ENCODE measurements at places on chromosomes 7 and 10.

- peak; percentile 15 for DNase-seq
These were observed 5.6 kb upstream of the ZNF518A start for GRCh38 chr10:96124230-96125141.

GRCh38 chr7:78683566-78683965 is 769.9 kb downstream of the MAGI2 start:
- DNase-seq: no peak

DNA sequence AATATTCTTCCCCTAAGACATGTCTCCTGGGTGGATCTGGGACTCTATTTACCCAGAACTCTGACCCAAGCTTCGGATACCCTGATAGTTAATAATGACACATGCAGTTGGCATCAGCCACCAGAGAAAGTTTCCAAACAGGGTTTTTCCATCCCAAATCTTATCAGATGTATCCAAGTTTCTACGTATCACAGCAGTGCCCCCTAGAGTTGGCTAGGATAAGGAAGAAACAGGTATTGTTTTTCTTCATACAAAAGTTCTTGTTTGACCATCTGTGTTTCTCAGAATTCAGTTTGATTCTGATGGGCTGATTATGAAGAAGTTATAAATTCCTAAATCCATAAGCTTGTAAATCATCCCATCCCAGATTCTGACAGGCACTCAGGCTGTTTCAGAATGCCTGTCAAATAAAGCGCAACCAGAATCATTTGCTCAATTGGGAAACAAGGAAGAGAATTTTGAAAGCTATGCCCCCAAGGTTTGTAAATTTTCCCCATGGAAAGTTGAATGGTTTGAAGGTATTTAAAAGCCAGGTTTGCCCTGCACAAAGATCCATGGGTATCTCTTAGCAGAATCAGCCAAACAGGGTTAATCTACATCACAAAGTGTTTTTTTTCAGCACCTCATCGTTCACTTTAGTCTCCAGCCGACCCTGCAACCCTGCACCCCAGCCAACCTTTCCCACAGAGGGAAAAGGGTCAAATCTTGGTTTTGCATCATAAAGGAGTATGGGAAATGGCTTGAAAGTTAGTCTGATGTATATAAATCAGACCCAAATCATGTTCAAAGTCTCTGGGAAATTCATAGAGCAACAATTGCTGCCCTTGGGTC is 47.4 kb downstream of the NRAP start:
- DNase-seq: no peak

DNA sequence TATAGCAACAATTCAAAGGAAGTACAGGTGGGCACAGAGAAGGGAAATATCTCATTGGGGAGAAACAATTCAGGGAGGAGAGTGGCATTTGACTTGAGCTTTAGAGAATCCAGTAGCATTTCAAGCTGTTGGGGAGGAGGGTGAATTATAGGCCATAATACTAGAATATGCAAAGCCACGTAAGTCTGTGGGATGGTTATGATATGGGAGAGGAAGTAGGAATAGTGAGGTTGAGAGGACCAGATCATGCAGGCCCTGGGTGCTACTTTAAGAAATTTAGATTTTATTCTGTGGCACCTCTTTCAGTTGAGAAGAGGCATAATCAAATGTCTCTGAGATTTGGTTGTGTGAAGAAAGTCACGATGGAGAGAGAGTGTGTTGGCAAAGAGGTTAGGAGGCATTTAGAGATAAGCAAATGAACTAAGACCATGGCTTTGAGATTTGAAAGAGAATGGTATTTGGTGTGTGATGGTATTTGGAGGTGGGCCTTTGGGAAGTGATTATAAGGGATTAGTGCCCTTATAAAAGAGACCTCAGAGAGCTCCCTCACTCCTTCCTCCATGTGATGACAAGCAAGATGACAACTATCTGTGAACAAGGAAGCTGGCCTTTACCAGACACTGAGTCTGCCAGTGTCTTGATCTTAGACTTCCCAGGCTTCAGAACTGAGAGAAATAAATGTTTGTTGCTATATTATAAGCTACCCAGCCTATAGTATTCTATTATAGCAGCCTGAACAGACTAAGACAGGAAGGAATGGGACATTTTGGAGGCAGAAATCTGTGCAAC is 15.1 kb downstream of the ADD3 start:
- DNase-seq: no peak

DNA sequence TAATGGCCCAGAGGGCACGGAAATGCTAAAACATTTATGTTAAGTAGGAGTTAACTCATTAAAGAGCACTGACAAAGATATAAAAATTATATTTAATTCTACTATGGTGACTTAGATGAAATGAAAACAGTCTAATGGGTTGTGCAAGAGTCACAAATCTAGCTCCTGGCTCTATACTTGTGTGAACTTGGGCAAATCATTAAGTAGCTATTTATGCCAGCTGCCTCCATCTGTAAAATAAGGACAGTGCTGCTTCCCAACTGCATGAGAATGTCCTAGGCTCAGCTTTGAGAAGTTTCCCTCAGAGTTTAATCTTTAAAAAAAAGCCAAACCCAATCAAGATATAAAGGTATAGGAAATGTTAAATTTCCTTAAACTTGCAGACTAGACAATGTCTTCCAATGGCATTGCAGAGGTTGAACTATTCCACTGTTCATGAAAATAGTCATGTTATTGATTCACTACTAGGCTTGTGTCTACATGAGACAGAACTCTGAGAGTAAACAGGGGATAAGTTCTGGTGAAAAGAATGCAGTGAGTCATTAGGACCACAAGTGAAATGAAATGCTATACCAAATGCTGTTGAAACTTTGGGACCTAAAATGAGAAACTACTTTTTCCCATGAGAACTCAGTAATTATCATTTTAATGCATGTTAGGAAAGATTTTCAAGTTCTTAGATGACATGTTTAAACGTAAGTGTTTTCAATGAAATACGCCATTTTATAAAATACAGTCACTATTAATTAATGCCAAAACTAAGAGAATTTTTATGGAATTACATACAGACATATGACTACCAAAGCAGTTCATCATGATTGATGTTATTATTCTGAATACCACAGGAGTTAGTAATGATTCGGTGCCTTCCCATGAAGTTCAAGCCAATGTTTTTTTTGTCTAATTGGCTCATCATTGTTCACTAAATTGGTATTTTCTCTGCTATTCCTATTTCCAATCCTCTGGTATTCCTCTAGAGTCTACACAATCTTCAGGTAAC is 84.2 kb downstream of the CDK6 start:
- DNase-seq: peak; percentile 91

GRCh38 chr7:152081088-152081487 is 55.6 kb downstream of the GALNT11 start:
- DNase-seq: no peak

GRCh38 chr7:77710861-77711260 is 14.6 kb downstream of the RSBN1L start:
- DNase-seq: no peak
